Fibroblast of skin of right quadriceps (primary cell): ENCODE measurements at places on chromosomes 7 and 10.

DNA sequence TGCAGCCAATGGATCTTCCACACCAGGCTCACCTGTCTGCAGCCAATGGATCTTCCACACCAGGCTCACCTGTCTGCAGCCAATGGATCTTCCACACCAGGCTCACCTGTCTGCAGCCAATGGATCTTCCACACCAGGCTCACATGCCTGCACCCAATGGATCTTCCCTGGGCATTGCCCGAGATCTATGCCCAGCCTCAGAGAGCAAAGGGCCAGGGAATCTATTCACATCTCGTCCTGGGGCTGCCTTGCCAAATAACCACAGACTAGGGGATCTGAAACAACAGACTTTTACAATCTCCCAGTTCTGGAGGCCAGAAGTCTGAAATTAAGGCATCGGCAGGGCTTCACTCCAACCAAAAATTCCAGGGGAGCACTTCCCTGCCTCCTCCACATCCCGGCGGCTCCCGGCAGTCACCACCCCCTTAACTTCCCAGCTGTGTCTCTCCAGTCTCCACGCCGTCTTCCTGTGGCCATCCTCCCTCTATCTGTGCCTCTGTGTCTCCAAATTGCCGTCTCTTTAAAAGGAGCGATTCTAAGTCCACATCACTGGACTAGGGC, 92.4 kb upstream of the PPP2R2D start:
- no peak for DNase-seq

- no peak for DNase-seq
Measured at GRCh38 chr10:14567421-14567820, 207.3 kb downstream of the FAM107B start.

DNA sequence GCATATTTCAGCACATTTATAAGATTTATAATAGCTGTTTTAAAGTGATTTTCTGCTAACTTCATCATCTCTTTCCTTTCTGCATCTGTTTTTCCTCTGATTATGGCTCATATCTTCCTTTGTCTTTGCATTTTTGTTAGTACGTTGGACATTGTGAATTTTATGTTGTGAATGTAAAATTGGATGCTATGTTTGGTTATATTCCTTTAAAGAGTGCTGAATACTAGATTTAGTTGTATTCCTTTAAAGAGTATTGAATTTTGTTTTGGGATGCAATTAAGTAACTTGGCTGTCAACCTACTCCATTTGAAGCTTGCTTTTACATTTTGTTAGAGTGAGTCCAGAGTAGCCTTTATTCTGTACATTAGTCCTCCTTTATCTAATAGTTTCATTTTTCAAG, 81.2 kb downstream of the ZNF777 start:
- no peak for DNase-seq

- no peak for DNase-seq
Measured at GRCh38 chr10:13773043-13773442, 186.3 kb downstream of the PRPF18 start.

DNA sequence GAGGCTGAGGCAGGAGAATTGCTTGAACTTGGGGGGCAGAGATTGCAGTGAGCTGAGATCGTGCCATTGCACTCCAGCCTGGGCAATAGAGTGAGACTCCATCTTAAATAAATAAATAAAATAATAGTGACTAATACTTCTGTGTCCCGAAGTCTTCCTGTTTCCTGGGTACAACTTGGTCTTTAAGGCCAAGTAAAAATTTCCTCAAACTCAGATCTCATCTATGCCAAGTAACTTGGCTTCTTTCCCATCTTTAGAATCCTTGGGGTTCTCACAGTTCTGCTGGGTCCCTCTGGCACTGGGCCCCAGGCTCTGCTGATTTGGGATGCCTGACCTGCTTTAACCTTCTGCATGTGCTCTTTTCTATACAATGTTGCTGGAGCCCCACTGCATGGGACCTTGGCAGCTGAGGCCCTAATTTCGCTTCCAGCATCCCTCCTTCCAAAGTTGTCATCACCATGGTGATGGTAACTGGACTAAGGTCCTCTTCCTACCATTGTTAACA, 22.7 kb upstream of the AKR1B10 start:
- DNase-seq, result no peak

- DNase-seq, result peak; percentile 70
Measured at GRCh38 chr10:51397695-51398094, 301.7 kb downstream of the CSTF2T start.

DNA sequence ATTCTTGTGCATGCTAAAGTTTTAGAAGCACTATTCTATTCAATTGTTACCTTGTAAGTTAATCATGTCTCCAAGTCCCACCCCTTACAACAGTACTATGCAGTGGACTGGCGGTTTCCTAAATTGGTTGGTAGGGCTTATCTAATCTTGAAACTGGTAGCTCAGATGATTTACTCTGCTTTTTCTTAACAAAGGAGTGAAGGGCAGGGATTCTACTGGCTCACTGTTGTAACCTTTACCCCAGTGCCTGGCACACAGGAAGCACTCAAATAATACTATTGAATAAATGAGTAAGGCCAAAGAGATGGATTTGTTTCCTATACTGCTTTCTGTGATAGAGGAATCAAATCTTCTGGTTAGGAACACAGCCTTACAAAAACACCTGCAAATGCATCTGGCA, 46.0 kb upstream of the CYCS start:
- DNase-seq, result no peak

GRCh38 chr7:43495572-43495971, 87.3 kb upstream of the STK17A start:
- DNase-seq, result no peak

DNA sequence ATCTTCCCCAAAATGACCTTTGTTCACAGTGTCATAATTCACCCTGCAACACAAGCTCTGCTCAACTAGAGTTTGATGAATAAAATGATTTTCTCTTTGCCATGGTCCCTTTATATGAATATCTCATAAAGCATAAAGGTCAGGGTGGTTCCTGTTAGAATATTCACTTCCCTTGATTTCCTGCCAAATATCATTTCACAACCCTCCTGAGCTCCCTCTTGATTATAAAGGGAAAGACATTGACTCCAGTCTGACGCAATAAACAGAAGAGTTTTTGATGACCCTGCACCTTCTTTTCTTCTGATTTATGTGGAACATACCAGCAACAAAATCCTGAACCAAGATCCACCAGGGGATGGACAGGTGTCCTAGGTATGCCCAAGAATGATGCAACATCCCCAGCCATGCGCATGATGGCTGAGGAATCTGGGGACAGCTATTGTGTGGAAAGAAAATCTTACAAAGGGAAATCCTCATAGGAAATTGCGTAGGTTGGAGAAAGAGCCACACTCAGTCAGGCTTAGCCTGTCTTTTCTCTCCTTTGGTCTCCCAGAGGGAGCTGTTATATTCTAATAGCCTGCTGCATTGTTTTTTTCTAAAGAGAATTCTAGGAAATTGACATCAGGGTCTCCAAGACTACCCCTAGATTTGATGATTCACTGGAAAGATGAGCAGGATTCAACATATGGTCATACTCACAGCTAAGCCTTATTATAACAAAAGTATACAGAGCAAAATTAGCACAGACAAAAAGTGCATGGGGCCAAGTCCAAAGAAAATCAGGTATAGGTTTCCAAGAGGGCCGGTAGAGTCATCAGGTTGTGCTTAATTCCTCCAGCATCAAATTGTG, 18.8 kb downstream of the IFIT3 start:
- peak; percentile 60 for DNase-seq

DNA sequence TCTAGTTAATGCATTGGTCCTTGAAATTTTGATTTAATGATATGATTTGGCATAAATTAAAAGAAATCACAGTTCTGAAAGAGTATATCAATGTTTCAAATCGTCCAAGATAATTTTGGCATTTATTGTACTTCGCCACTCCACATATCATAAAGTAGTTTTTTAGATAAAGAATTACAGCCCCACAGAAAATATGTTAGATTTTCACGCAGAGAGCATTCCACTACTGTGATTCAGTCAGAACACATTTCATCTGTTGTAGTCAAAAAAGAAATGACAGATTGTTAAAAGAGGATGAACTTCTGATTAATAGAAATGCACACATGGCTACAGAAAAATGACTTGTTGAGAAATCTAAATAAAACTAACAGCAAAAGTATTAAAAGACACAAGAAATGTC, 1063.5 kb upstream of the LRRN3 start:
- DNase-seq, result no peak

- no peak for DNase-seq
Measured at GRCh38 chr7:47394216-47394615, 187.7 kb downstream of the TNS3 start.

DNA sequence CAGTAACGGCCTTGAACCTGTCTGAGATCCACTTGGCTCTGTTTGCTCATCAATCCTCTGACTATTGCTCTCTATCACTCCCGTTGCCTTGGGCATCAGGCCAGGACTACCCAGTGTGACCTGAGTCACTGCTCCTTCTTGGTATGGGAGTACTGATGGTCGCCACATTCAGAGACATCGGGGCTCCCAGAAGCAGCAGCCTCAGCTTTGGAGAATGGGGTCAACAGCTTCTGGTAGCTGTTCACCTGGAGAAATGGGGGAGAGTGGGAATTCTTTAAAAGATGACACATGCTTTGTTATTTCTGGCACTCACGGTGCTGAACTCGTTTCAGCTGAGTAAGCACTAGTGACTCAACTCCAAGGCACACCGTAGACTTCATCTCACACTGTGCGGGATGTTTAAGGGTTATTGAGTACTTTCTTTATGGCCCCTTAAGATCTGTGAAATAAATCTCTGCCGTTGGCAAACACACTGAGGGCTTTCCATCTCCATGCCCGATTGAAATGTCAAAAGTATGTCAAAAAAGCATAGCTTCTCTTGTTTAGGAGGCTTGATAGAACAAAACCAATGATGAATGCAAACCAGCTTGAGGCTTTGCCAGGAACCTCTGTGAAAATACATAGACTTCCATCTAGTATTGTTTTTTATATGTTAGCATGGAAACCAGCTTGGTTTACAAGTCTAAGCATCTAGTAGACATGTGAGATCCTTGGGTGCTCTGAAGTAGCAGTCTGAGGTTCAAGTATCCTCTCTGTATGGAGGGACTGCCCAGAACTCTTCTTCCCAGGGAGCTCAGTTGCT, 333.1 kb downstream of the CXCL12 start:
- peak; percentile 90 for DNase-seq

DNA sequence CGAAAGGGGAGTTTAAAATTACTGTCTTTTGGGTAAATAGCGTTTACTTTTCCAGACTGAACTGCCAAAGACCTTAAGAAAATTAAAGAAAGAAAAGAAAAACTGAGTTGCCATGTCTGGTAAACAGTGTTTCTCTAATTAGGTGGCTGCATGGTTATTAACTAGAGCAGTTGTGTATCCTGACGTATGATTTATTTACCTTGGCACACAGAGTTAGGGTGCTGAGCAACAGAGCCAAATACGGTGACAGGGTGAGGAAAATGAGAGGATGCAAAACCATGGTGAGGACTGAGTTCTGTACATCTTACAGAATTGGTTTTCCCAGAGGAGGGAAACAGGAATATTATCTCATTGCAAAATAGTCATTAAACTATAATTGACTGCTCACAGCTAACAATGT, 546.4 kb upstream of the FZD8 start:
- no peak for DNase-seq

- DNase-seq, result no peak
Measured at GRCh38 chr10:93826355-93826754, 67.4 kb upstream of the SLC35G1 start.
